K562 (cell line): ENCODE measurements at places on chromosomes 5 and 9.
A peak's percentile ranks its signal among the peaks of the same experiment; 100 is the strongest.

DNA sequence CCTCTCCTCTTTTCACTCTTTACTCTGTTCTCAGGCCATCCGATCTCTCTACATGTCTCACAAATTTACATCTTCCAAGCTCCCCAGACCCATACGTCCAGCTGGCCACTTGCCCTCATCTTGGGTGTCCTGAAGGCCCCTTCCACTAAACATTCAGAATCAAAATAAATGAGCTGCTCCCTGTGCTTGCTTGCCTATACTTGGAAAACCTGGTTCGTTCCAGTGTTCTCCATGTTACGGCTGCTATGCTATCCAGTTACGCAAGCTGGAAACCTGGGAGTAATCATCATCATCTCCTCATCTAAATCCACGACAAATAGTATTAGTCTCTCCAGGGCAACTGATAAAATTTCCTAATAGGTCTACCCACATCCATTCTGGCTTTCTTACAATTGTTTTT is 165.0 kb upstream of the FBXL17 start:
- no peak for DNase-seq

- DNase-seq, result no peak
These were observed 69.7 kb downstream of the BAAT start for GRCh38 chr9:101315112-101315450.

DNA sequence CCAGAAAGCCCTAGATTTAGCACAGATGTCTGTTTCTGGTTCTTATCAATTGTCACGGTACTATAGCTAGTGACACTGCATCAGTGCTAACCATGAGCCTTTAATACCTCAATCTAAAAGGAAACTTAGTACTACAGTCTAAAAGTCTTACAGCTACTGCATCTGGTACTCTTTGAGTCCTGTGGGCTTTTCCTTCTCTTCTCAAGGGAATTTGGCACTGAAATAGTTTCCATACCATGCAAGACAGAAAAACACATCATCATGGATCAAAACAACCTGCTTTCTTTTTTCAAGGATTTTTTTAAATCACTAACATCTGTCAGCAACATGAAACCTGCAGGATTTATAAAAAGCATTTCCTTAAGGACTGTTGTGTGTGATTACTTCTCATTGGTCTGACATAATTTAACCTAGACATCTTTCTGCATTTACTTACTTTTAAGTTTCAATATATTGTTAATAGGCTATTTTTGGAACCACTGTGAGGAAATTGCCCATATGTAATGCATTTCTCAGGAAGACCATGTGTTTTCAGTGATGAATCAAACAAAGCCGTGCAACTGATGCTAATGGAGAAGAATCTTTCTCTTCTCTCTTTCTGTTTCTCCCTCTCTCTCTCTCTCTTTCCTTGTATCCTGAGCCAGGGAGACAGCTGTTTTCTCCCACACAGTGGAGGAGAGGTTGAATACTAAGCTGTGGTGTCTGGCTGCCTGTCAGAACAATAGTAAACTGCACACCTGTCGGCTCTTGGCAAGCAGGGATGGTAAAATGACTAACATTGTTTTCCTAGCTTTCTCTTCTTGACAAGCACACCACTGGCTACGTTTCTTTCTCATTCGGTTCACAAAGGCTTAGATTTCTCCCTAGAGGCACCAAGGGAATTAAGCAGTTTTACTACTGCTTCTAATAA is 273.4 kb downstream of the CSNK1G3 start:
- no peak for DNase-seq

DNA sequence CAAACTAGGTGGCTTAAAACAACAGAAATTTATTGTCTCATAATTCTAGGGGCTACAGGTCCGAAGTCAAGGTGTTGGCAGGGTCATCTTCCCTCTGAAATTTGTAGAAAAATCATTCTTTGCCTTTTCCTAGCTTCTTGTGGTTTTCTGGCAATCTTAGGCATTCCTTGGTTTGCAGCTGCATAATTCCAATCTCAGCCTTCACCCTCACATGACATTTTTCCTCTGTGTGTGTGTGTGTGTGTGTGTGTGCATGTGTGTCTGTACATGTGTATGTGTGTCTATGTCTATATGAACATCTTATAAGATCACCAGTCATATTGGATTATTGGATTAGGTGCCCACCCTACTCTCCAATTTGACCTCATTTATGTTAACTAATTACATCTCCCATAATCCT is 330.6 kb downstream of the CHSY3 start:
- DNase-seq, result no peak

DNA sequence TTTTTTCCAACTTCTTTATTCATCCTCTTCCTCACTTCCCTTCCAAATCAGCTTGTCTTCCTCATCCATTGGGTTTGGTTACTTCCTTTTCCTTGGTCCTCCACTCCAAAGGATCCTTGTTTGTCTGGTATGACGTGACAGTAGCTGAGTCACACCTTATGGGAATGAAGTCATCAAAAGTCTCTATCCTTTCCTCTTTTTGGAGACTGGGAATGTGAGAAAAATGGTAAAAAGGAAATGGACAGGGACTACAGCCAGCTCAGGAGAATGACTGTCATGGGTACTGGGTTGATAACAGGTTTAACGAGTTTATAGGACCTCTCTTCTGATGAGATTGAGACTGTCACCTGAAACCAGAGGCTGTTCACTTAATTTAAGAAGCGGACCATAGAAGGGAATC is 76.2 kb upstream of the MYO10 start:
- DNase-seq, result no peak

GRCh38 chr9:106758911-106759310 is 104.1 kb upstream of the ZNF462 start:
- no peak for DNase-seq

DNA sequence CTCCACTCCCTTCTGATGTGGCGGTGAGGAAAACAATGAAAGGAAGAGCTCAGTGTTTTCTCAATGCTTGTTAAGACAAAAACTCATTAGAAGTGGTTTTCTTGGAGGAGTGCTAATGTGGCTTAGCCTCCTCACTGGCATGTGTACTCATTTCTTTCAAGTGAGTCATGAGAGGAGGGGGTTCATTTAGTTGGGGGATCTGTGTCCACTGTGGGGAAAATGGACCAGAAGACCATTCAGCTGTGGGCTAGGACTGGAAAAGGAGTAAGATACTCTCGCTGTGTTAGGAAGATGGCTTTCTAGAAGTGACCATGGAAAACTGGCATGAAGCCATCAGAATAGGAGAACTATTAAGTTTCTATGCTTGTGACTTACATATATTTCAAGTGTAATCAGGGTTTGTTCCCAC is 23.5 kb downstream of the KLF9 start:
- no peak for DNase-seq

DNA sequence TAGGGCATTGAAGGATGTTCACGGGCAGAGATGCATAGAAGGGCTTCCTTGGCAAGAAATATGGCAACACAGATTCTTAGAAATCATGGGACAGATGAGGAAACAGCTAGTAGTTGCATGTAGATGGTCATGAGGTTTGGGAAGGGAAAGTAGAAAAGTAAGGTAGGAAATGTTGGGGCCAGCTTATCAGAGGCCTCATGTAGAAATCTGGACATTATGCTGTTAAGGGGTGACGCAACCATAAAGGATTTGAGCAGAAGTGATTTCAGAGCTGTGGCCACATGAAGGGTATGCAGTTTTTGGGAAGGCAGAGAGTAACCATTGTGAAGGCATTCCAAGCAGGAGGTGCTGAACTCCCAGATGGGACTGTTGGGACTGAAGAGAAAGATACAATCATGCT is 224.0 kb downstream of the ARHGAP26 start:
- DNase-seq, result no peak

GRCh38 chr9:111050819-111051218 is 12.5 kb upstream of the LPAR1 start:
- no peak for DNase-seq

GRCh38 chr5:150465927-150466326 is 16.4 kb upstream of the RPS14 start:
- DNase-seq, result no peak

GRCh38 chr9:105672711-105673234 is 10.5 kb downstream of the TAL2 start:
- DNase-seq, result no peak

DNA sequence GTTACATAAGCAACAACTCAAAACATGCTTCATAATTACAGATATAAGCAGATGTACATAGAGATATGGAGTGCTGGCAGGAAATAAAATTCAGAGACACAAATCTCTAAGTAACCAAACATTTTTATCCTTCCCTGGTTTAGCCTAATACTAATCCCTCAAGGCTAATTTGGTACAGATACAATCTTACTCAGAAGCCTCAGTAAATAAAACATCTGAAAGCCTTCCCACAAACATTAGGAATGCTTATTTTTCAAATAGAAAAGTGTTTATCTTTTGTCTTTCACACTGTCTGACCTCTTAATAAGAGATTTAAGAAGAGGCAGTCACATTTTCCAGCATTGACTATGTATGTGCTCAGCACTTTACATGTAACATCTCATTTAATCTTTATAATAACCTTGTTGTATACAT is 399.4 kb downstream of the ARRDC3 start:
- no peak for DNase-seq

- no peak for DNase-seq
These were observed 241.2 kb downstream of the FAM114A2 start for GRCh38 chr5:153797484-153797883.

DNA sequence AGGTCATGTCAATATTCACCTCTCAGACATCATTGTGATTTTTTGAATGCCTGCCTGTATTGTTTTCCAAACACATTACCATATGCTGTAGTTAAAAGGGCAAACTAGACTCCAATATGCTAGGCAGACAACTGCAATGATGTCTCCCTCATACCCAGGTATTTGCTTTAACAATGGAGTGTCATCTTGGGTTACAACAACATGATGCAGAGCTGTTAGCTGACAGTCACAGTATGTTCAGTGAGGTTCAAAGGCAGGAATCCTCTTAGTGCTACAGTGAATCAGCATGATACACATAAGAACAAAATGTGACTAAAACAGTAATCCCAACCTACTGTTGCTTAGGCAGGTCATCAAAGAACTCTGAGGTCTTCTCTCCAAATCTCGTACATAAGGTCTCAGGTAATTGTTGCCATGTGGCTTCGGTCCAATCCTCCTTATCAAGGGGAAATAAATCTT is 24.0 kb downstream of the OR1J1 start:
- DNase-seq, result no peak

DNA sequence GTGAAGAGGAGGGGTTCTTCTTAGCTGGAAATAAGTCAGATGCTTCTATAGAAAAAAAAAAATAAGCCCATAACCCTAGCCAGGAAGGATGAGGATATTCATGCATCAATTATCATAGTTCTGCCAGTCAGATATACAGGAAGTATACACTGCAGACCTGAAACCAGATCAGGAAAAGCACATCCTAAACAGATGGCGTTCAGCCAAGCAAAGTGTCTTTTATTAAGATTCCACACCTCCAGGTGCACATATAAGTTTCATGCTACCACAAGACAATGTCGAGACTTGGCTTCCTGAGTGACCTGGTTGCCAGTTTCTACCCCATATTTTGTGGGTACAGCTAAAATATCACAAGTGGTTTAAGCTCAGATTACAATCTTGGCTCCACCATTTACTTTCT is 108.3 kb downstream of the CETN3 start:
- no peak for DNase-seq

- no peak for DNase-seq
These were observed 839.3 kb upstream of the ARRDC3 start for GRCh38 chr5:92222449-92222848.

DNA sequence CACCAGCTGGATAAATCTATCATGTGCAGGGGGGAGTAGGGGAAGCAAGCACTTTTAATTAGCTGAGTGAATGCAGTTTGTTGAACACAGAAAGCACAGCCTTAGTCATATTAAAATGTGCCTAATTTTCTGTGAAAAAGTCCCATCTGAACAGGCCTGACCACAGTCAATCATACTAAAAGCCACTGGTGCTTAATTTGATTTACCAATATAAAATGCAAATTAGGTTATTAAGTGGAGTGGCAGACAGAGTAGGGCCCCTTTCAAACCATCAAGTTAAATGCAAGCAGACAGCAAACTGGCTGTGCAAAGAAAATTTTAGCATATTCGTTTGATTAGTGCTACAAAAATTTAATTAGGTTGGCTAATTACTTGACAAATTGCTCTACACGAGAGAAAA is 176.1 kb downstream of the ISL1 start:
- no peak for DNase-seq

GRCh38 chr9:38339496-38339895 is 53.0 kb upstream of the ALDH1B1 start:
- DNase-seq, result no peak

DNA sequence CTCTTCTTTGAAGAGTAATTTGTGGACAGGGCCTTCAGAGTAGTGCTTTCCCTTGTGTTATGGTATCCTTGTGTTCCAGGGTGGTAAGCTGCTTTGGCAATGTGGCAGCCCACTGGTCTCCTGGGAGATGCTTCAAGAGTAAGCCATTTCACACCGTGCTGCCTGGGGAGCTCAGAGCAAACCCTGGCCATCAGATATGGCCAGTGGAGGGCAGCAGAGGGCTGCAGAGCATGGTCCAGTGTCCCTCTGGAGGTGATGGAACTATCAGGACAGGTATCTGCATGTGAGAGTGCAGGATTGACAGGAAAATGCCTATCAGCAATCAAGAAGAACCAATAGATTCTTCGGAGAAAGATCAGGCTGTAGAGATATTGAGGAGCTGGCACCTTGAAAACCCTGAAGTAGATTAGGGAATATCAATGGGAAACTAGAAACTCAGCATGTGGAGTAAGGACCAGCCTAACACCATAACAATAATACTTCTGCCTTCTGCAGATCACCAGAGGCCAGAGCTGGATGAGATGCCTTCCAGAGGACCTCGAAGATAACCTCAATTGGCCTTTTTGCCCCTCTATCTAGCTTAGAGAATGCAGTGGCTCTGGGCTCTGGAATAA is 90.8 kb downstream of the PLPPR1 start:
- peak; percentile 29 for DNase-seq

DNA sequence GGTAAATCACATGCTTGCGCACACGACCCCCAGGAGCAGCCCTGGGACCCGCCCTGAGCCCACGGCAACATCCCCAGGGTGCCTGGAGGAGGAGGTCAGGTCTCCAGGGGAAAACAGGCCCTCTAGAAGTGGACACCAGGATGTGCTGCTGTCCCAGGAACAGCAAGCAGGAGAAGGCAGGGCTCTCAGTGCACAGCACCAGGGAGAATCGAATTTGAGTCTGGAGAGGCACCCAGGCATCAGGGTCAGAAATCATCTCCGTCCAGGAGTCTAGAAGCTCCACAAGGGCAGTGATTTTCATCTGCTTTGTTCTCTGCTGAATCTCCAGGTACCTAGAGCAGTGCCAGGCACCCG is 93.6 kb downstream of the PAX5 start:
- no peak for DNase-seq

DNA sequence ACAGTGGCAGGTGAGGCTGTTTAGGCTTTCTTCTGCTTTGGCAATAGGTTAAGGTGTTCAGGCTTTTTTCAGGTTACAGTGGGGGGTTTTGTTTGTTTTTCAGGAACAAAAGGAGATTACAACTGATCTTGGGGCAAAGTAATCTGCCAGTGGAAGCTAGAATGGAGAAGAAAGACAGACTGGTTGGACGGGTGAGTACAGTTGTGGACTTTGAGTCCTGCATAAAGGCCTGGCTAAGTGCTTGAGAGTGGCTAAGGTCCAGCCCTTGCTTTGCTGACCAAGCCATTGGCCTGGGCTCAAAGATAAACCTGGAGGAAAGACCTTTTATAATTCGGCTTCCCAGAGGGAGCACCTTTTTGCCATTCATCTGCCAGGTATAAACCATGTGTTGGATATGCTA is 63.1 kb downstream of the MTMR12 start:
- no peak for DNase-seq

- DNase-seq, result no peak
These were observed 41.5 kb downstream of the BOD1 start for GRCh38 chr5:173574983-173575382.
